Activated naive CD8-positive, alpha-beta T cell treated with anti-CD3 and anti-CD28 coated beads for 36 hours (primary cell): ENCODE measurements at places on chromosomes 1 and 21.

DNA sequence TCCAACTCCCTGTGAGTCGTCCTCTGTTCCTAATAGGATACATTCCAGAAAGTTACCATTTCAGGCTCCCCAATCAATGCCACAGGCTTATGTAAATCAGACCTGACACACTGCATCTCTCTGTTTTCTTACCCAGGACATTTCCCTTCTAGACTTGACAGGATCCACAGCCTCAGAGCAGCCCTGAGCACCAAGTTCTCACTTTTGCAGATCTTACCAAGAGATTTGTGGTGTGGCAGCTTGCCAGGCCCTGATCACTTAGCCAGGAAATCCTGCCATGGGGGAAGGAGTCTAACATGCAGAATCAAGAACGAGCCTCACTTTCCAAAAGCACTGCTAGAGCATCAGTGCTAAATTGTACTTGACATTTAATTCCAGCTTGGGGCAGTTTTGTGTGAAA, 202.9 kb downstream of the TBX15 start:
- no peak for DNase-seq

- DNase-seq: no peak
Measured at GRCh38 chr1:59156526-59157199, 140.2 kb upstream of the FGGY start.

- DNase-seq: no peak
Measured at GRCh38 chr1:230189341-230189740, 122.3 kb downstream of the GALNT2 start.

- DNase-seq: no peak
Measured at GRCh38 chr1:101166583-101167120, 70.2 kb upstream of the S1PR1 start.

- DNase-seq: peak; percentile 31
Measured at GRCh38 chr1:54774820-54775498, 10.6 kb upstream of the PARS2 start.

DNA sequence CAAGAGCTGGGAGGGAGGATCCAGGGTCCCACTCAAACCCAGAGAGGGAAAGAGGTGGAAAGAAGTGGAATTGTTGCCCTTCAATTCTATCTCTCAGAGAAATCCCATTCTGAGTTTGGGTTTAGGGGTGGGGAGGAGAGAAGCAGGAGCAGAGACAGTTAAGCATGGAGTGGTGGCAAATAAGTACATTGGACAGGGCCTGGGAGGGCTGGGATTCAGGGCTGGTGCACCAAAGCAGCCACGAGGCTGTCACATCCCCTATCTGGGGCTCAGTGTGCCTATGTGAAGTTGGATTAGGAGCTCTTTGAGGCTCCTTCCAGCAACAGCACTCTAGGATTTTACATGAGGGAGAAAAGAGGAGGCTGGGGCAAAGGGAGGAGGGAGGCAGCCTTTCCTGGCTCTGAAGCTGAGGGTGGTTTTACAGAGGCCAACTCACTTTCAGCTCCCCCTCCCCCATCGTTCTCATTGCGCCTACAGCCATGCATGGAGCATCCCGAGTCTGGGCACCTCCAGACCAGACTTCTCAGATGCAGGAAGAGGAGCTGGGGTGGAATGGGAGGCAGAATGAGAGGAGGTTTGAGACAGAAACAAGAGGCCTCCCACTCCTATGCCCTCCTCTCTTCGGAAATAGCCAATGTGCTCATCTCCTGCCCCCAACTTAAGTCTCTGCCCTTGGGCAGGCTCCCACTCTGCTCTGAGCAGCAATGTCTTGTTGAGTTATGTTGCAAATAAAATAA, 3.0 kb upstream of the SYT6 start:
- DNase-seq: no peak

DNA sequence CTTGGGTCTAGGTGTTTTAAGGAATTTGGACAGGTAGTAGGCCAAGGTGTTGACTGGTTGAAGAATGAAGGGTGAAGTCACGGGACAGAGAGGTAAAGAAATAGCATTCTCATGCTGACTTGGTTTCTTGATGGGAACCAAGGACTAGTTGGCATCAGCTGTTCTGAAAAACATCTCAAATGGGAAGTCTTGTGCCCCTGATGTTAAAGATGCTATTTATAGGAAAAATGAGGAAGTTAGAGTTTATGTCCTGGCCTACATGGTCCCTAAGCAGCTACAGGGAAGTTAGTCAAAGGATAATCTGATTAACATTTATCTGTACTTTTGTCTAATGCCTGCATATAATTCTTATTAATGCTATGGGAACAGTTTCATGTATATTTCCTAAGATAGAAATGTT, 262.4 kb downstream of the HHIPL2 start:
- no peak for DNase-seq

- no peak for DNase-seq
Measured at GRCh38 chr1:36520056-36520455, 37.3 kb upstream of the CSF3R start.

- no peak for DNase-seq
Measured at GRCh38 chr1:86703696-86704457, 499 bp upstream of the SH3GLB1 start.
